CD8-positive, alpha-beta memory T cell (primary cell): ENCODE measurements at places on chromosomes 7 and 10. TPM values are rescaled to one million over a fixed set of nuclear protein-coding genes. Genes with fewer than 3 reads are reported as not detected.

The SAMD9L gene
- total RNA-seq: 6.4 TPM

The AKR1C4 gene
- not detected for total RNA-seq

DNA sequence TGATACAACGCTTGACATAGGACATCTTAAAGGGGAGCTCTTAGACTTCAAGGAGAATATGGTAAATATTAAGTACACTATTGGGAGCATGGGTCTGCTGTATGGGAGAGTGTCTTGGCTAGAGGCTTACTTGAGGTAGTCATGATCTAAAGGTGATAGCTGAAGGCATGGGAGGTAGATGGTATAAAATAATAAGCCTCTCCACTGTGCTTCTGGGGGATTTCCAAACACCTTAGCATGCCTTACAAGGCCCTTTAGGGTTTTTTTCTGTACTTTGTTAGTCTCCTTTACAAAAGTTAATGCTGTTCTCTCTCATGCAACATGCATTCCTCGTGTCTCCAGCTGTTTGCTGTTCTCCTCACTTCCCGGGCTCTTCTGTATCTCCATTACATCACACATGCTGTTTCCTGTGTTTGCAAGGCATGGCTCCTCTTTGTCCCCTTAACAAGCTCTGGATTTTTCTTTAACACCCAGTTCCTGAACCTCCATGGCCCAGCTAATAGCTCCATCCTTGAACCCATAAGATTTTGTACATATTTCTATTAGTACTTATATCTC is 449.7 kb downstream of the AUTS2 start:
- no peak for DNase-seq

DNA sequence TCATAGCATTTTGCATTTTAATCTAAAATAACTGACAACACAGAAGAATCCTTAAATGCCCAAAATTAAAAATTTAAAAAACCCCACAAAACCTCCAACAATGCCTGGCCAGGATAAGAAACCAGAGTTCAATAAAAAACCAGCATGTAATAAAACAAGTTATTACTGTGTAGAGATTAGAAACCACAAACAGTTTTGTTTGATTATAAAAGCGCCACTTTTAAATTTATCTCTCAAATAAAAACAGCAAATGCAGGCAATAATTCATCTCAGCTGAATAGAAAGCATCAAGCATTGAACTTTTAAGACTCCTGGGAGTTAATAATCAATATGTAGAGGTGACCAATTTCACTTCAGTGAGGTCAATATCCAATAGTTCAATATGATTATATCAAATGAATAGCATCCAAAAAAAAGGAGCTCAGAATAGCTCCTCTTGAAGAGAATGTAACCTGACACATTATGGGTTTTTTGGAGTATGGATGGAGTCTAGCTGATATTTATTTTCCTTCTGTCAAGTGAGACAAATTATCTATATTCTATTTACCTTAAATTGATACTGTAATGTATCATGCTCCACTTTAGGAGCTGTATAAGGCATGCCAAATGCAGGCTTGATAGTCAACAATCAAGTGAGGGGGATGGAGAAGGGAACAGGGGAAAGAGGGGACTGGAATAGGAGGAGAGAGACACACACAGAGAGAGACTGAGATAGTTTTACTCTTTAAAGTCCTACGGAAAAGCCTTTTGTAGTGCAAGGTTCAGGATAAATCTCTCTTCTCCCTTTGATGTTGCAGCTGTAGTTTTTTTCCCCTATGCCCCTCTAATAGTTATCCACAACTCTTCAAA is 130.9 kb downstream of the RSU1 start:
- no peak for DNase-seq

- DNase-seq: no peak
These were observed 62.7 kb downstream of the ARID5B start for GRCh38 chr10:61964059-61964709.

DNA sequence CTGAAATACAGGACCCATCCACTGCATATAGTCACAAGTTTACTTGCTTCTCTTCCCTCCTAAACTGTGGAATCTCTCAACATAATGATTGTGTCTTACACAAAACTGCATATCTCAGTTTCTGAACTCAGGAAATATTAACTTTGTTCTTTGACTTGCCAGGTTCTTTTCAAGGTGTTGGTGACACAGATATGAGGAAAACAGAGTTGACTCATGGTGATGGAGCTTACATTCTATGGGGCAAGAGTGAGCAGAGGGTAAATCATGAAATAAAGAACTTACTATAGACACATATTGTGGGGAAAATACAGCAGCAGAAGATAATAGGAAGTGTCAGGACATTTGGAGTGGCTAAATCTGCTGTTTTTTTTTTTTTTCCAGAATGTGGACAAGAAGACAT is 72.5 kb upstream of the IGFBP3 start:
- no peak for DNase-seq

The LRIT1 gene
- total RNA-seq: not detected

DNA sequence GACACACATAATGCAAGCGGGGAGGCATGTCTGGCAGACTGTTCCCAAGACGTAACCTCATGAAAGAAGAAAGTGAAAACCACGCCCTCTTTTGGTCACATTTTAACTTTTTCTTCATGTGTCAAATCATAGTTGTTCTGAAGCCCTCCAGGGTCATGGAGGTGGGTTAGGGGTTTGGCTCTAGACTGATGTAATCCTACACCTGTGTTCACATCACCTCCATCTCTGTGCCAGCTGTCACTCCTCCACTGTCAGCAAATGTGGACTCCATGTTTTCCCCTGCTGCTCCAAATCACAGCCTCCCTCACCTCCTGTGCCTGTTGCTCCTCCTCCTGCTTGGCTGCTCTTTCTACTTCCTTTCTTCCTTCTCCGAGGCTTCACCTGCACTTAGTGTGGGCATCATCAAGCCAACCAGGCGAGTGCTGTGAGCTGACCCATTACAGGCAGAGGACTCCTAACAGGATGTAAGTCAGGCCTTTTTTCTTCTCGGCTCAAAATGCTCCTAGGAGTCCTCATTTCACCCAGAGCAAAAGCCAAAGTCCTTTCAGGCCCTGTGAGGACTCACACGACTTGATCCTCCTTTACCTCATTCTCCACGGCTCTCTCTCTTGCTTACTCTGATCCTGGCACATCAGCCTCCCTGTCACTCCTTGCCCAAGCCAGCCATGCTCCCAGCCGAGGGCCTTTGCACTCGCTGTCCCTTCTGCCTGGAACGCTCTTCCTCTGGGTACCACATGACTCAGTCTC is 66.4 kb upstream of the IFRD1 start:
- no peak for DNase-seq

GRCh38 chr10:74821501-74821900 is 4.9 kb upstream of the KAT6B start:
- no peak for DNase-seq

DNA sequence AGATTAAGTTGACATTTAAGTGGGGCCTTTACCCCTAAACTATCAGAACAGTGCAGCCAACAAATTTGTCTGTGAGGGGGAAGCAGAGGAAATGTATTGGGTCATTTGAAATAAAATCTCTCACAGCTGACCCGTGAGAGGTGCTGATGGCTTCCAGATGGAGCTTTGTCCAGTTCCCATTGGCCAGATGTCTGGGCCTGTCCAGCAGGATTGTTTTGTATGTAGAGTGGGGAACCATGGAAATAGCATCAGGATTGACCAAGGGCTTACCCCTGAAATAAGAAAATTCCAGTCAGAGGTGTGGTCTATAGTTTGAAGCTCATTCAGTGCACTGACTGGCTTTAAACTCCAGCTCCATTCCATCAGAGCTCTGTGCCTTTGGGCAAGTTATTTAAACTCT is 50.6 kb downstream of the INHBA start:
- no peak for DNase-seq

DNA sequence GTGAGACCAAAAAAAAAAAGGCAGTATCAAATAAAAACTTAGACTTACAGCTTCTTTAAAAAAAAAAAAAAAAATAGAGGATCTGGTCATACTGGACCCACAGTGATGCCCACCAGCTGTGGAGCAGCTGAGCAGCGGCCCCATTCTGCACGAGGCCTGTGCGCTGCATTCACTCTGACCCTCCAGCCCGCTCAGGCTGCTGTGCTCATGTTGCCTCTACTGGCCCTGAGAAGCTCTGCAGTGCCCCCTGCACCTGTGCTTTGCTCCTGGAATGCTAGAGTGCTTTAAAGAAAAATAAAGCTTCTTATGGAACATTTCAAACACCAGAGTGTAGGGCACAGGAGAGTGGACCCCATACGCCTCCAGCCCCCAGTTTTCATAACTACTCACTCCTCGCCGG is 33.2 kb downstream of the TMEM120A start:
- no peak for DNase-seq

DNA sequence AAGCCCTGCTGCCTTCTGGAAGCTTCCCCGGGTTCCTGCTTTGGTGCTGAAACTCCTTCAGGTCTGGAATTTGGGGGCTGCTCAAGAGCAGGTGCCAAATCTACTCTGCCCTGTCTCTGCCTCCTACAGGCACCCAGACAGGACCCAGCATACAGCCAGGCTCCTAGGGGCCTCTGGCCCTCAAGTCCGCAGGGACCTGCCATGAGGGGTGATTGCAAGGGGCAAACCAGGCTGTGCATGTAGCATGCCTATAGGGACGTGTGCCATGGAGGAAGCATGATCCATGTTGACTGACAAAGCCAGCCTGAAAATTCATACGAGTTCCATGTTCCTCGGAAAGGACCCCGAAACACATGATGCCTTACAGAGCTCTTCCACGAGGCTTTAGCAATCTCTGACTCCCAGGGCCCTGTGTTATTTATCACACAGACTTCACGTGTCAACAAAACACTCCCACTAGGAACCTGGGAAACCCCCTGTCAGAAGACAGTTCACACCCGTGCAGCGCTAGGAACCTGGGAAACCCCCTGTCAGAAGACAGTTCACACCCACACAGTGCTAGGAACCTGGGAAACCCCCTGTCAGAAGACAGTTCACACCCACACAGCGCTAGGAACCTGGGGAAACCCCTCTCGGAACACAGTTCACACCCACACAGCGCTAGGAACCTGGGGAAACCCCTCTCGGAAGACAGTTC is 75.3 kb upstream of the DNAAF5 start:
- DNase-seq: peak; percentile 45

DNA sequence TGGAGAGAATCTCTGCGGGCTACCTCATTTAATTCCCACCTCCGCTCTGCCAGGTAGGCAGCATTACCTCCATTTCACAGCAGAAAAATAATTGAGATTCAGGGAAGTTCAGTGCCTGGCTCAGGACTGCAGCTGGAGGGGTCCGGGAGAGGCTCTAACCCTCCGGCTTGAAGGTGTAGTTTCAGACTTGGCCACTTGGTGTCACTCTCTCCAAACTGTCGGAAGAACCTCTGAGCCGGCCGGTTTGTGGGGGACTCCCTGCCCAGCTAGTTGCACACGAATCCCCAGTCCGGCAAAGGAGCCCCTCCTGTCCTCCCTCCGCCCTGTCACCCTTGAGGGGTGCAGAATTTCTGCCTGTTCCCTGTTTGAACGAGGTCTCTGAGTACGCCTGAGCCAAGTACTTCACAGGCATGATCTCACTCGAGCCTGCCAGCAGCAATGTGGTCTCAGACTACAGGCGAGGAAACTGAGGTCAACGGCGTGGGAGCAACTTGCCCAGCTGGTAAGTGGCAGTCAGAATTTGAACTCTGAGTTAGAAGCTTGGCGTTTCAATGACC is 144.7 kb upstream of the ZNF716 start:
- no peak for DNase-seq

DNA sequence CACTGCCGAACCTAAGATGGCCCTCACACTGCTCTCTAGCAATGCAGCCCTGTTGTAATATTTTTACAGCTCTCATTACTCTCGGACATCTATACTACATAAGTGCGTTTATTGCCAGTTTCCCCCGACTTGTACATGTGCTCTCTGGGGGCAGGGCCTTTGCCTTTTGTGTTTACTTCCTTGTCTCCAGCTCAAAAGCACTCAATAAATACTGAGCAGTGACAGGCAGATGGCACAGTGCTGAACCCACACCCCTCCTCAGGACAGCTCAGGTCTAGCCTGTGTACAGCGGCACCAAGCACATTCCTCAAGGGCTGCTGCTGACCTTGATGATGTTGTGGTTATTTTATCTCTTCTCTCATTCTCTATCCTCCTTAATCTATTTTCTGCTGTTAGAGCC is 68.0 kb upstream of the ELMO1 start:
- no peak for DNase-seq

- no peak for DNase-seq
These were observed 4.6 kb downstream of the SGMS1 start for GRCh38 chr10:50619166-50619565.

- no peak for DNase-seq
These were observed 266.2 kb upstream of the RNF32 start for GRCh38 chr7:156374335-156374734.

The EEF1AKMT2 gene
- total RNA-seq: 18.2 TPM

The CRPPA gene
- 1.6 TPM for total RNA-seq

The SNCG gene
- total RNA-seq: not detected

GRCh38 chr10:79161557-79161956 is 92.8 kb downstream of the ZMIZ1 start:
- DNase-seq: no peak

- DNase-seq: no peak
These were observed 67.4 kb upstream of the RAB18 start for GRCh38 chr10:27436710-27437109.

DNA sequence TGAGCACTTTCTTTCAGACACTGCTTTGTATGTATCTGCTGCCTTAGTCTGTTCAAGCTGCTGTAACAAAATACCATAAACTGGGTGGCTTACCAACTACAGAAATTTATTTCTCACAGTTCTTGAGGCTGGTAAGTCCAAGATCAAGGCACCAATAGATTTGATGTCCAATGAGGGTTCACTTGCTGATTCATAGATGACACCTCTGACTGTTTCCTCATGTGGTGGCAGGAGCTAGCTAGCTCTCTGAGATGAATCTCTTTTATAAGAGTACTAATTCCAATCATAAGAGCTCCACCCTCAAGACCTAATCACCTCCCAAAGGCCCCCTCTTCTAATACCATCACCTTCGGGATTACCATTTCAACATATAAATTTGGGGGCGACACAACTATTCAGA is 76.6 kb upstream of the ADO start:
- no peak for DNase-seq

The DRGX gene
- total RNA-seq: not detected

DNA sequence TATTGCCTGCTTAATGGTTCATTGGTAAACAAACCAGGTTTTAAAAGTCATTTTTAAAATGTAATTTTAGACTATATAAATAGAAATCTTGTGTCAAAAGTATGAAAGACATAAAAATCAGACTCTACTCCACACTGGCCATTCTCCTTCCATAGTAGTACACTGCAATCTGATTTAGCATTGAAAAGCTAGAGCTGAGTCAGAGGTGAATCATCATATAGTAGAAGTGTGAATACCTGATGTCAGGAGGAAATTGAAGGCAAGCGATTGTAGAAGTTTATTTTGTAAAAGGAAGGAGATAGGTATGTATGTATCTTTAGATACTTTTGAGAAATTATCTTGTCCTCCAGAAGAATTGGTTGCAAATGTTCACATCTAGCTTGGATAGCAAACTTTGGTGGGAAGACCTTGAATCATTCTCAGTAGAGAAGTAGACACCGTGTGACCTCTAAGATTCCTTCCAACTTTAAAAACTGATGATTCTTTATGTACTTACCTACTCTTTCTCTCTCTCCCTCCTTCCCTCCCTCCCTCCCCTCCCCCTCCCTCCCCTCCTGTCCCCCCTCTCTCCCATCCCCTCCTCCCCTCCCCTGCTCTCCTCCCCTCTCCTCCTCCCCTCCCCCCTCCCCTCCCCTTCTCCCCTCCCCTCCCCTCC is 88.1 kb downstream of the BTAF1 start:
- DNase-seq: no peak
